ENCODE measurements at places on chromosomes 12 and 14. TPM values are rescaled to one million over a fixed set of nuclear protein-coding genes. Genes with fewer than 3 reads are reported as not detected.

The ABCB9 gene
- total RNA-seq = 4.1 TPM

DNA sequence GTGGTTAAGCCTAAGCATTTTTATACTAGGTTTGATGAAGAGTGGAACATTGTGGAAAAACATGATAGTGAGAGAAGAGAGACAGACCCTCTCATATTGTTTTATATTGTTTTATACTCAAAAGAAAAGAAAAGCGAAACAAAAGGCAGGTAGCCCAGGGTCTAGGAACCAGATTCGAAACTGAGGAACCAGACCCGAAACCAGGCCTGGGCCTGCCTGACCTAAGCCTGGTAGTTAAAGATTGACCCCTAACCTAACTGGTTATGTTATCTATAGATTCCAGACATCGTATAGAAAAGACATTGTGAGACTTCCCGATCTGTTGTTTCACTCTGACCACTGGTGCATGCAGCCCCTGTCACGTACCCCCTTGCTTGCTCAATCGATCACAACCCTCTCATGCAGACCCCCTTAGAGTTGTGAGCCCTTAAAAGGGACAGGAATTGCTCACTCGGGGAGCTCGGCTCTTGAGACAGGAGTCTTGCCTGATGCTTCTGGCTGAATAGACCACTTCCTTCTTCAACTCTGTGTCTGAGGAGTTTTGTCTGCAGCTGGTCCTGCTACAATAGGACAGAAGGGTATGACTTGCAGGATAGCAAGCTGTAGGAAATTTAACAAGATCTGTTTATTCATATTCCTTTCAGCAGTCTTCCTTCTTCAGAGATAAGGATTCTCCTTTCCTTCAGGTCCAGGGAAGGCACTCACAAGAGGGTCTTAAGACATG, 147.1 kb upstream of the PLEKHA5 start:
- no peaks in the 10 kb centered on the region for H3K27me3 ChIP-seq
- no peaks in the 10 kb centered on the region for H3K4me1 ChIP-seq
- no peak for DNase-seq
- no peaks in the 10 kb centered on the region for H3K36me3 ChIP-seq
- no peak overlapping the region for H3K27ac ChIP-seq
- no peak overlapping the region for H3K4me3 ChIP-seq

GRCh38 chr12:117408161-117408791, 46.9 kb upstream of the NOS1 start:
- H3K27me3 ChIP-seq = no peaks in the 10 kb centered on the region
- H3K4me1 ChIP-seq = no peaks in the 10 kb centered on the region
- H3K36me3 ChIP-seq = no peaks in the 10 kb centered on the region
- H3K4me3 ChIP-seq = no peak overlapping the region
- H3K27ac ChIP-seq = no peak overlapping the region

DNA sequence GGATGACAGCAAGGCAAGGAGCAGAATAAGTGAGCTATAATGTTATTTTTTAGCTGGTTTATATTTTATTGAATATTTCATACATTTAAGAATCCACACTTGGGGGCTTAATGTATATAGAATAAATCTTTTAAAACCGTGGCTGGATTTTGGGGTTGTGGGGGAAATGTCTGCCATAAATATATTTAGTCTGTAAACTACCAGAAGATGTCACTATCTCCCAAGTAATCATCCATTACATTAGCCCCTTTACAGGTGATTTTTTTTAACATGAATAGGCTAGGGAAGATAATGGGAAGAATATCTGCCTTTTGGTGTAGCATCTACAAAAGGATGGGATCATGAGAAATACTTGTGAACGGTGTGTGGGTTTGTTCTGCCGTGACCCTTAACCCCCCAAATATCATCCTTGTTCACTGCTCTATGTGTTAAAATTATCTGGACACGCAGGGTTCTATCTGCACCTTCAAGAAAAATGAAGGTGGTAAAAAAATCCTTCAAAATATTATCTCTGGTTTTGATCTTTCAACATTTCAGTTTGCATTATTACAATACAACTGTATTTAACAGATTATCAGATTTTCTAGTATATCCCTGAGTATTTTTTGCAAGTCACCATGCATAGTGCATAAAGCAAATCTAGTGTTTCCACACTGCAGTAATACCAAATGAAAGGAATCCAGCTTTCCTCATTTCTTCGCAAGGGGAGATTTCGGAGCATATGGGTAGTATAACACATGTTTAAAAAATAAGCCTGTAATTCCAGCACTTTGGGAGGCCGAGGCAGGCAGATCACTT, 8.0 kb upstream of the SLC17A8 start:
- DNase-seq = peak; percentile 30
- H3K4me3 ChIP-seq = no peak overlapping the region
- H3K27me3 ChIP-seq = peaks cover 21% of the 10 kb centered on the region
- no peaks in the 10 kb centered on the region for H3K36me3 ChIP-seq

The KLRK1 gene
- total RNA-seq = not detected

DNA sequence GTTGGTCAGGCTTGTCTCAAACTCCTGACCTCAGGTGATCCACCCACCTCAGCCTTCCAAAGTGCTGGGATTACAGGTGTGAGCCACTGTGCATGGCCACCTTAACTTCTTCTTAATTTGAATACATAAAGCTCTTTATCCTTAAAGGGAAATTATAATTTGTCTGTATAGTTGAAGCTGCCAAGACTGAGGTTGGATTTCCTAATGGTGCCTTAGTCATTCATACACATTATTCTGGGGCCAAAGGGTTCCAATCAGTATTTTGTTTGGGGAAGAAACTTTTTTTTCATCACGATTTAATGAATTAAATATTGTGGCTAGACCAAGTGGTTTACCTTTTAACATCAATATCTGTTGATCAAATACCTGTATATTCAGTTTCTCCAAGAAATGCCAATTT, 135.9 kb downstream of the SYT1 start:
- no peaks in the 10 kb centered on the region for H3K4me1 ChIP-seq
- no peaks in the 10 kb centered on the region for H3K27me3 ChIP-seq
- H3K27ac ChIP-seq = no peak overlapping the region

The FOXG1 gene
- total RNA-seq = not detected

The NDRG2 gene
- 2.3 TPM for total RNA-seq

The KRT6C gene
- not detected for total RNA-seq

The P2RX2 gene
- not detected for total RNA-seq

GRCh38 chr12:80183939-80184338, 84.6 kb downstream of the OTOGL start:
- no peaks in the 10 kb centered on the region for H3K36me3 ChIP-seq
- H3K4me1 ChIP-seq = peaks cover 12% of the 10 kb centered on the region
- DNase-seq = no peak
- H3K4me3 ChIP-seq = no peak overlapping the region
- H3K27ac ChIP-seq = no peak overlapping the region

GRCh38 chr12:71237128-71237527, 79.3 kb upstream of the TSPAN8 start:
- no peaks in the 10 kb centered on the region for H3K36me3 ChIP-seq
- H3K4me1 ChIP-seq = no peaks in the 10 kb centered on the region
- DNase-seq = no peak
- H3K4me3 ChIP-seq = no peak overlapping the region
- no peak overlapping the region for H3K27ac ChIP-seq

GRCh38 chr12:132296063-132296462, 33.3 kb downstream of the GALNT9 start:
- H3K27ac ChIP-seq = no peak overlapping the region
- no peak for DNase-seq
- peaks cover 2% of the 10 kb centered on the region for H3K36me3 ChIP-seq
- H3K4me1 ChIP-seq = no peaks in the 10 kb centered on the region
- no peaks in the 10 kb centered on the region for H3K27me3 ChIP-seq

DNA sequence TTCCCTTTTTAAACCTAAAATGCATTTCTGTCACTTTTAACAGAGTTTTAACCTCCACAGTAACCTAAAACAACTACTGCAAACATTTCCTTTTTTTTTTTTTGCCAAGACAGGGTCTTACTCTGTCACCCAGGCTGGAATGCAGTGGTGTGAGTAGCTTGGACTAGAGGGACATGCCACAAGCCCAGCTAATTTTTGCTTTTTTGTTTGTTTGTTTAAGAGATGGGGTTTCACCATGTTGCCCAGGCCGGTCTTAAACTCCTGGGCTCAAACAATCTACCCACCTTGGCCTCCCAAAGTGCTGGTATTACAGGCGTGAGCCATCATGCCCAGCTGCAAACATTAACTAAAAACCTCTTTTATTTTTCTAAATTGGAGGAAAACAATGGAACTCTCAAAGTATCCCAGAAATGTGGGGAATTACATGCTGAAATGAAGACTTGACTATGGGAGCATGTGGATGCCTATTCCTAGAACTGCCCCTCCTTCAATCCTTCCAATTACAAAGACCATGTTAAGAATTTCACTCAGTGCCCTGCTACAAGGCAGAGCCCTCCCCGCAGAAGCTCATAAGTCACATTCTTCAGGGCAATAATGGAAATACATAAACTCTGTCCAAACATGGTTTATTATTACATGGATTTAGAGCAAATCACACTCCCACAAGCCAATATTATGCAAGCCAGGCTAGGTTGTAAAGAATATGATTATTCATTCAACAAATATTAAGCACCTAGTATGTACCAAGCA, 66.9 kb downstream of the C12orf56 start:
- no peak for DNase-seq
- H3K27me3 ChIP-seq = peaks cover 2% of the 10 kb centered on the region
- no peak overlapping the region for H3K4me3 ChIP-seq
- no peak overlapping the region for H3K27ac ChIP-seq
- H3K4me1 ChIP-seq = no peaks in the 10 kb centered on the region

DNA sequence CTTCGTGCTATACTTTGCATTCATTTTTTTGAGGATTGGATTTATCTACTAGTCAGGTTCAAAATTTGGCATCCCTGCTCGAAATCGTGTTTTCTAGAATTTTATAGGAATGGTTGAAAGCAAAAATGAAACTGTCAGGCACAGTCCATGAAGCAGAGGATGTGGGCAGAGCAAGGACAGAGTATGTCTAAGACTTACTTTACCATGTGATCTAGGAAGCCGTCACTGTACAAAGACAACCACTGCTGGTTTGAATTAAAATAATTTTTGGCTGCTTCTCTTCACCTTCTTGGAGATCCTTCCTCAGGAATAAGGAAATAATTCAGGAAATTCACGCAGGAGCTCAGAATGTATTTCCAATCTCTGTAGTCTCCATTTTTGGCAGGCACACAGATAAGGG, 31.6 kb upstream of the SGPP1 start:
- no peaks in the 10 kb centered on the region for H3K36me3 ChIP-seq
- H3K4me1 ChIP-seq = peaks cover 11% of the 10 kb centered on the region
- DNase-seq = peak; percentile 80

The PHETA1 gene
- total RNA-seq = 2.3 TPM

GRCh38 chr14:103126088-103126872, 3.0 kb downstream of the TNFAIP2 start:
- DNase-seq = no peak
- no peaks in the 10 kb centered on the region for H3K36me3 ChIP-seq
- H3K4me3 ChIP-seq = no peak overlapping the region
- peaks cover 15% of the 10 kb centered on the region for H3K27me3 ChIP-seq
- no peak overlapping the region for H3K27ac ChIP-seq

GRCh38 chr14:62003701-62004100, 241.5 kb downstream of the SNAPC1 start:
- no peak overlapping the region for H3K27ac ChIP-seq
- no peak overlapping the region for H3K4me3 ChIP-seq
- DNase-seq = no peak
- peaks cover 9% of the 10 kb centered on the region for H3K27me3 ChIP-seq

DNA sequence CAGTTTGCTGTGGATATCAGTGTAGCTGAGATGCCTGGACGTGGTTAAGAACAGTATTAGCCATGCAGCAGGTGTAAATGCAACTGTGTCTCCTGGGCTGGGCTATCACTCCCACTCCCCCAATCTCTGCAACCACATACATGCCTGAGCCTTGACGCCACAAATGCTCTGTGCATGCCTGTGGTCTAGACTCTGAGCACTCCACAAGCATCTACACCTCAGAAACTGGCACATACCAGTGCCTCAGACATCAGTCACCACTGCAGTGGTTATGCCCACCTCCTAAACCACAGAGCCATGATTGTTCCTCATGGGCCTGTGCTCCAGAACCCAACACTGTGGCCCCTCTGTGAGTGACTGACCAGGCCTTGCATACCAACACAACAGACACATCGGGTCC, 226.8 kb upstream of the ALG10 start:
- DNase-seq = no peak
- no peak overlapping the region for H3K4me3 ChIP-seq
- H3K36me3 ChIP-seq = no peaks in the 10 kb centered on the region
- no peaks in the 10 kb centered on the region for H3K27me3 ChIP-seq
- H3K27ac ChIP-seq = no peak overlapping the region

DNA sequence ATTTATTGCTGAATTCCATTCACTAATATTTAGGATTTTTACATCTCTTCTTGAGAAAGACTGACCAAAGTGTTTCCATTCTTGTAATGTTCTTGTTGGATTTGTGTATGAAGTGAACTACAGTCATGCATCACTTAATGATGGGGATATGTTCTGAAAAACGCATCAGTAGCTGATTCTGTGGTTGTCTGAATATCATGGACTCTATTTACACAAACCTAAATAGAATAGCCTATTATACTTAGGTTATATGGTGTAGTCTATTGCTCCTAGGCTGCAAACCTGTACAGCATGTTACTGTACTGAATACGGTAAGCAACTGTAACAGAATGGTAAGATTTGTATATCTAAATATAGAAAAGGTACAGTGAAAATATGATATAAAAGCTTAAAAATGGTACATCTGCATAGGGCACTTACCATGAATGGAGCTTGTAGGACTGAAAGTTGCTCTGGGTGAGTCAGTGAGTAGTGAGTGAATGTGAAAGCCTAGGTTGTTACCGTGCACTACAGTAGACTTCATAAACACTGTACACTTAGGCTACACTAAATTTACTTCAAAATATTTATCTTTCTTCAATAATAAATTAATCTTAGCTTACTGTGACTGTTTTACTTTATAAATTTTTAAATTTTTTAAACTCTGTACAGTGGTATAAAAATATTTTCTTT, 27.6 kb upstream of the P2RX4 start:
- peaks cover 4% of the 10 kb centered on the region for H3K4me1 ChIP-seq
- peak overlapping the region; percentile 20 for H3K27ac ChIP-seq
- peaks cover 25% of the 10 kb centered on the region for H3K36me3 ChIP-seq
- H3K4me3 ChIP-seq = no peak overlapping the region

The CD27 gene
- 77.7 TPM for total RNA-seq

DNA sequence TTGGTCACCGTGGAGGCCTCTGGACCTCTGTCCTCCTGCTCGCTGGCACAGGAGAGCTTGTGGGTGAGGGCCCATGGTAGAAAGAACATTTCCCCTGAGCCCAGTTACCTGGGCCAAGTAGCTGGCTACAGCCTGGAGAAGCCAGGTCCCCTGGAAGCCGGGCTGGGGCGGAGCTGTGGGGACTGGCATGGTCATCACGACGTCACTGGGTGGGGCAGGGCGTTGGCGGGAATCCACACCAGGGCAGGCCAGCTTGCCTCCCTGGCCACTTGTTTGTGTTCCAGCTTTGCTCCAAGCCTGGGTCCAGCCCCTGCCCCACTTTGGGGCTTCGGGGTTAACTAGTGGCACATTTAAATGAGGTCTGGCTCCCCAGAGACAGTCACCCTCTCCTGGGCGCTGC, 35.0 kb upstream of the SLC24A4 start:
- no peaks in the 10 kb centered on the region for H3K36me3 ChIP-seq
- no peak for DNase-seq
- no peaks in the 10 kb centered on the region for H3K4me1 ChIP-seq
- no peak overlapping the region for H3K4me3 ChIP-seq
- H3K27me3 ChIP-seq = peaks cover 29% of the 10 kb centered on the region

GRCh38 chr12:120470150-120470784, 719 bp upstream of the SRSF9 start:
- H3K4me1 ChIP-seq = peaks cover 35% of the 10 kb centered on the region
- H3K4me3 ChIP-seq = peak overlapping the region; percentile 90
- peaks cover 3% of the 10 kb centered on the region for H3K27me3 ChIP-seq

GRCh38 chr12:22978962-22979361, 354.0 kb downstream of the ETNK1 start:
- H3K4me1 ChIP-seq = no peaks in the 10 kb centered on the region
- H3K36me3 ChIP-seq = no peaks in the 10 kb centered on the region
- no peak for DNase-seq
- no peaks in the 10 kb centered on the region for H3K27me3 ChIP-seq
- no peak overlapping the region for H3K27ac ChIP-seq
